ENCODE measurements at places on chromosomes 13 and 19.
A peak's percentile ranks its signal among the peaks of the same experiment; 100 is the strongest.

DNA sequence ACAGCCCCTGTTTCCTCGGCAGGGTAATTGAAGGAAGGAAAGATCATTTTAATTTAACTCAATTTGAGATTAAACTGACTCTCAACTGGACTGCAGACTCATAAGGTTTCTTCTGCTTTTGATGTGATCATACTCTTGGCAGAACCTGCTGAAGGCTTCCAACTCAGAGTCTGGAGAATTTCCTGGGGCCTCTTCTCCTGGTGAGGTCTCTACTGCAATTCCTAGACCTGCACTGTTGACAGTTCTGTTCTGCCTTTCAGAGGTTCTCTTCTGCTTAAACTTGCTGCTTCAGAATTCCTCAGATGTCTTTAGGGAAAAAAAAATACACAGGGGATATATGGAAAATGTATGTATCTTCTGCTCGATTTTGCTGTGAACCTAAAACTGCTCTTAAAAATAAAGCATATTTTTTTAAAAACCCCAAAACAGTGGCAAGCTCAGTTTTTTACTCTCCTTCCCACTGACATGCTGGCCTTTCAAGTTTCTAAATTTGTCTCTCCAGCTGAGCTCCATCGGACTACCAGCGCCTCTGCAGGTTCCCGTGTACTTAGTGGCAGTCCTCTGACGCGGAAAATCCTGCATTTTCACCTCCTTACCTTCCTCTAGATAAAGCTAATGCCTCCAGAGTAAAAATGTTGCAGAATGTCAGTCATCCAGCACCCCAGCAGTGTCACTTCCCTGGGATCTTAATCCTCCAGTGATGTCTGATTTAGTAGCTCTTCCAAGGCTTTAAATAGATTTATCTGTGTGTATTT, 733.5 kb upstream of the SGCG start:
- no peak for DNase-seq

GRCh38 chr13:113491418-113491883, 940 bp upstream of the DCUN1D2 start:
- peak; percentile 34 for DNase-seq

DNA sequence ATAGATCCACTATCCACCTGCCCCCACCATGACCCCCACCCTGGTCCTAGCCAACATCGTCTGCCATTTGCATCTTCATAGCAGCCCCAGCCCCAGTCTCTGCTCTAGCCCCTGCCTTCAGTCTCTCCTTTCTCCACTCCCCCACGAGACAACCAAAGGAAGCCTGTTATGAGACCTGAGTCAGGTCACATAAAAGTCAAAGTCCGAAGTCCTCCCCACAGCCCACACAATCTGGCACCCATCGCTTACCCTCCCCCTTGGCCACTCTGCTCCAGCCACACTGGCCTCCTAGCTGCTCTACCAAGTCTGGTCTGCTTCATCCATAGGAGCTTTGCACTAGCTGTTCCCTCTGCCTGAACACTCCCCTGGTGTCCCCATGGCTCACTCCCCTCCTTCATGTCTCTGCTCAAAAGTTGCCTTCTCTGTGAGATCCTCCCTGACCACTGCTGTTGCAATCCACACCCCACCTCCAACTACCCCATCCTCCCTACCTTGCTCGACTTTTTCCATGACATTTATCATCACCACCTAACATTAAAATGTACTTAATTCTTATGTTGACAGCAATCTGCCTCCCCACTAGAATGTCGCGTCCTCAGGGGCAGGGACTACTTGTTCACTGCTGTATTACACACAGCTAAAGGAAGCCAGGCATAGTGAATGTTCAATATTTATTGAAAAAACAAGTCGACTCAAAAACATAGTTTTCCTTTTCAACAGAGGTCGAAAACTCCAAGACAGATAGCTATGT, 1.2 kb upstream of the PLEKHG2 start:
- peak; percentile 34 for DNase-seq

- DNase-seq = no peak
Observed at GRCh38 chr13:75316427-75316826, 165.5 kb downstream of the TBC1D4 start.

GRCh38 chr19:13020002-13020414, 24.7 kb downstream of the NFIX start:
- DNase-seq = no peak

GRCh38 chr13:30746791-30747190, 11.4 kb downstream of the ALOX5AP start:
- DNase-seq = no peak

DNA sequence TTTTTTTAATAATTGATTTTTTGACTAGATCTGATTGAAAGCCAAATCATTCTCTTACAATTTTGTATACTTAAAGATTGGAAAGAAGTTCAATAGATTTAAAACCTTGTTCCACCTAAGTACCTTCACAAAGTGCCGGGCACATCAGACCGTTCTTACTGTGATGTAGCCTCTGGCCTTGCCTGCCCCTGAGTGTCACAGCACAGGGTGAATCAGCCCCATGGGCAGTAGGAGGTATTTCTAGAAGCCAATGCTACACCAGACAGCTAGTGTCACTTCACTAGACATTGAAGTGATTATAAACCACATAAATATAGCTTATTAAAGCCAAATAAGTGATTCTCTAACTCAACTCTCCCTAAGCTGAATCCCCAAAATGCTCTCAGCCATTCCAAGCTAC, 131.3 kb downstream of the LACC1 start:
- no peak for DNase-seq

DNA sequence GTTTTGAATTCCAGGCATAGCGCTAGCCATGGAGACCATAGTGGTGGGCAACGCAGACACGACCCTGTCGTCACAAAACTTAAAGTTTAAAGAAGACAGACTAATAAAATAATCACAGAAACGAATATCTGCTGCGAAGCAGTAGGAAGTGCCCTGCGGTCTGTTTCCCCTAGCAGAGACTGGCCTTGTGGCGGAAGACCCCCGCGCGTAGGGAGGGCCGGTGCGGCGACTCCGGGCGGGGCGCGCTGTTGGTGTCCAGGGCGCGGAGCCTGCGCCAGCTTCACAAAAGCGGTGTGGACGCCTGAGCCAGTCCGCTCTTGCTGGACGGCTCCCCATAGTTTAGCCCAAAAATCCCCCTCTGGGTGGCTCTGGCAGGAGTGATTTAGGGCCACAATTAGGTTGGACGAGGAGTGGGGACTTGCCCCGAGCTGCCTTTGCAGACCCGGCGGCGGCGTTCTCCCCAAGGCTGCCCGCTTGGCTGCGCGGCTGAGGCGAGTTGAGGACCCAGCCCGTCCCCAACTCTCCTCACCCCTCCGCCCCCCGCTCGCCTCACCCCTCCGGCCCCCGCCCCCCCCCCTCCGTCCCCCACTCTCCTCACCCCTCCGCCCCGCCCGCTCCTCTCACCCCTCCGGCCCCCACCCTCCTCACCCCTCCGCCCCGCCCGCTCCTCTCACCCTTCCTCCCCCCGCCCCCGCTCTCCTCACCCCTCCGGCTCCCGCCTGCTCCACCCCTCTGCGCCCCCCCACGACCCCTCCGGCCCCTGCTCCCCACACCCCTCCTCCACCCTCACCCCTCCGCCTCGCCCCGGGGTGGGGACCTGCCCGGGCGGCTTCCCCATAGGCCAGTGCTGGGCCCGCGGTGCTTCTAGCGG, 14.2 kb upstream of the LATS2 start:
- no peak for DNase-seq

- peak; percentile 86 for DNase-seq
Observed at GRCh38 chr19:42254850-42255765, at the start of gene ERF. Gene ERF, minus strand, starts transcription at chr19:42255128. Its CDS starts 129 bp downstream, at chr19:42254999.

GRCh38 chr13:70893832-70894231, 785.6 kb upstream of the KLHL1 start:
- DNase-seq = no peak

DNA sequence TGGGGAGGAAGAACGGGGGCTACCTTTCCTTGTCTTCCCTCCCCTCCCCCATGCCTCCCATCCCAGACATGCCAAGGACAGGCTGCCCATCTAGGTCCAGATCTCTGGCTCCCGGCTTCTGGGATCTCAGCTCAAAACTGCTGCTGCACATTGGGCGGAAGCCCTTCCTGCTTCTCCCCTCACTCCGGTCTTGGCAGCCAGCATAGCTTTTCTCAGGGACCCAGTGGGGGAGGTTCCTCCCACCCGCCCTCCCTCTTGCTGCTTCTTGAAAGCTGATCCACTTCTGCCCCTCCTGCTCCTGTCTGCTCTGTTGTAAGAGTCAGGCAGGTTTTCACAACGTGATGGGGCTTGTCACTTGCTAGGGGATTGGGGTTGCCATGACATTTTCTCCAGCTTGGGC, 21.7 kb upstream of the RNF17 start:
- DNase-seq = no peak

All from ACHN (cell line).